ENCODE measurements at places on chromosomes 1 and 21.

- no peak for DNase-seq
Measured at GRCh38 chr1:112114540-112114939, 125.1 kb upstream of the KCND3 start.

DNA sequence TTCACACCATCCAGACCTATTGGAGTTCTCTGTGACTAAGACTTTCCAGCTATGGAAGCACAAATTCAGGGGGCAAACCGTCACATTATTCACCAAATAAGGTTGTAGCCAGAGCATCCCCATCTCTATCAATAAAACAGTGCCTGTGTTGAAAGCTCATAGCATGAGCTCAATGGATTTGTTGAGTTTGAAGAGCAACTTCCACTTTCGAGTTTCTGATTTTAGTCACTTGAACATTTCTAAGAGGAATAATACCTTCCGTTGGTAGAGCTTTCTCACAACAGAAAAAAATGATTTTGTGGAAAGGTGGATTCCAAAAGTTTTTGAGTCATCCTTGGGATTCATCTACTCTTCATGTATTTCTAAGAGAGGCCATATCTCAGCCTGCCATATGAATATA is 13.0 kb upstream of the ELAVL4 start:
- DNase-seq: no peak

- no peak for DNase-seq
Measured at GRCh38 chr1:70211541-70211940, 6.2 kb upstream of the LRRC40 start.

- DNase-seq: no peak
Measured at GRCh38 chr1:209413062-209413461, 170.5 kb upstream of the CAMK1G start.

- DNase-seq: no peak
Measured at GRCh38 chr1:161849518-161849917, 83.4 kb downstream of the ATF6 start.

GRCh38 chr1:10490286-10490970 is 15.7 kb downstream of the PEX14 start:
- DNase-seq: no peak
